ENCODE measurements at places on chromosomes 7 and 10.

DNA sequence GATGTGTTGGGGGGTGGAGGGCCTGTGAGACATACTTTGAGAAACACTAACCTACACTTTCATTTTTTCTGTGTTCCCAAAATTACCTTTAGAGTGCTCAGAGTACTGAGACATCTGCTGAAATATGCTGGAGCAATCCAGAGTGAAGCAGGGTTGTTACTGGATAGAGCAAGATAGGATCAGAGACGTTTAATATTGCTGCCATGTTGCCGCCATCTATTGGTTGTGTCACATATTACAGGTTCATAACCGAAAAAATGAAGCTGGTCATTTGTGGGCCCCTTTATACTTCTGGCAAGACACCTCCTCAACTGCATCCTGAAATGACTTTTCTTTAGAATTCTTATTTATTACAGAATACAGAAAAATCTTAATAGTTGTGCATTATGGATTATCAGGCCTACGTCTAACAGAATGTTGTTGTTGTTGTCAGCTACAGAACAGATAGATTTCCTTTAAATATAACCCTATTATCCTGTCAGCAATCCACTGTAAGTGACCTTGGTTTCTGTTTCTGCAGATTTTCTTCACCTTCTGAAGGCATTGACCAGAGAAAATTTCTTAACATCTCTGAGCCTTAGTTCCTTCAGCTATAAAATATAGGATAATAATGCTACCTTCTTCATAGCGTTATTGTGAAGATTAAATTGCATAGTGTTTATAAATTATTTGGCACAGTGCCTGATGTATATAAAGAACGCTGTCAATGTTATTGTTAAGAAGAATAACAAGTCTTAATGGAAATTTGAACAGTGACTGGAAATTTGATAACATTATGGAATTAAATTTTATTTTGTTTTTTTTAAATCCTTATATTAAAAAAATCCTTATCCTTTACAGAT lies 16.2 kb upstream of the DLD start:
- DNase-seq, result peak; percentile 64

GRCh38 chr10:112585960-112586359 lies 138.9 kb downstream of the VTI1A start:
- DNase-seq, result no peak

DNA sequence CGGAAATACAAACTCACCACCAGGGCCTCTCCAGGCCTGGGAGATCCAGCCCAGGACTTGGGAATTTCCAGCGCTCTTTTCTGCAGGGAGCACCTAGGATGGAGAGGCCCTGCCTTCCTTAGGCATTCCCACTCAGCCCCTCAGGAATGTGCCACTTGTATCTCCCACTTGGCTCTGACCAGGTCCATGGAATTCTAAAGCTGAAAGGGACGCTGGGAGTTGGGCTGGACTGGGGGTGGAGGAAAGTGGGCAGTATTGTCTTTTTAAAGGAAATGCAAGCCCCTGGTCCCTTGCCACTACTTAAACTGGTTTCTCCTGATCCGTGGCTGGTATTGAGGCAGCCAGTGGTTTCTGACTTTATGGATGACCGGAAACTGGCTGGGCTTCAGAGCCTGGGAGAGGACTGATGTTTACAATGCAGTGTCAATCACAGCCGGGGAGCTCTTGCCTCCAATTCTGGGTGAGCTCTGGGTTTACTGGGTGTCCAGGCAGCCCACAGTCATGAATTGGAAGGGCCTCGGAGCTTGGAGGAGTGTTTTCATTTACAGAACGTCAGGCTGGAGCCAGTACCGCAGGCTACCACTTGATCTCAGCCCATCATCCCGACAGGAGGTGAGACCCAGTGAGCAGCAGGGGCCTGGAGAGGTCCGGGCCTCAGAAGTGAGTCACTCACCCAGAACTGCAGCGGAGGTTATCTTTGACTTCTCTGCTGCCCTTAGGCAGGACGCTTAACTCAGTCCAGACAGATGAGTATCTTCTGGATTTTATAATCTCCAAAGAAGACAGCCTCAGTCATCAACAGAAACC lies 27.3 kb downstream of the AGAP3 start:
- DNase-seq, result peak; percentile 63

- no peak for DNase-seq
Observed at GRCh38 chr7:101781439-101781838, 36.0 kb upstream of the CUX1 start.

DNA sequence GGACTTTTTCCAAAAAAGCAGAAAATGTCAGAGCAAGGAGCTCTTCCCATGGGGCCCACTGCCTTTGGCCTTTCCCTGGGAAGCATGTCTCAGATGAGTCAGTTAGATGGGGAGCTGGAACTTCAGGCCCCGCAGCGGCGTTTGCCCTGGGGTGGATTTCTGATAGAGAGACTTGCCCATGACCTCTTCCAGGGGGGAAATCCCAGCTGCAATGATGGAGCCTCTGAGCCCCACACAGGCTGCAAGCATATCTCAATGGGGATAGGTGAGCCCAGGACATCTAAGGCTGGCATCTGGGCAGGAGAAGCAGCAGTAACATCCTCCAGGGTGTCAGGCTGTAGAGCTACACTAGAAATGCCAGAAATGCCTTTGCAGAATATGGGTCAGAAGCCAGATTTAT lies 269.2 kb upstream of the TCERG1L start:
- no peak for DNase-seq

- DNase-seq, result no peak
Observed at GRCh38 chr7:119802147-119802546, 470.8 kb upstream of the KCND2 start.

- no peak for DNase-seq
Observed at GRCh38 chr7:22137466-22137865, 191.8 kb upstream of the CDCA7L start.

DNA sequence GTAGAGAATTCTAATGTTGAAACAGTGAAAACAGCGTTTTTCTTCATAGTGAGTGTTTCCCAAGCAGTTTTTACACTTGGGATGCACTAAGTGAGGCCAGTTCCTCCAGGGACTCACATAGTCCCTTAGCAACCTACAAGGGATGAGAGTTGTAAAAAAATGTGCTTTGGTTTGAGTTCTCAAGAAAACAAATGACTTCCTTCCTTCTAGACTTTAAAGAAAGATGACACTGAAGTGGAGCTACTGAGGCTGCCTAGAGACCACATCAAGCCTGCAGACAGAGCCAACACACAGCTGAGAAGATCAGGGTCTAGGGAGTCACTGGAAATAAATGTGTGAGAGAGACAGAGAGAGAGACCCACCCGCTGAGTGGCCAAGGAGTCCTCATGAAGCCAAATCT lies 264.4 kb downstream of the TNS3 start:
- no peak for DNase-seq

DNA sequence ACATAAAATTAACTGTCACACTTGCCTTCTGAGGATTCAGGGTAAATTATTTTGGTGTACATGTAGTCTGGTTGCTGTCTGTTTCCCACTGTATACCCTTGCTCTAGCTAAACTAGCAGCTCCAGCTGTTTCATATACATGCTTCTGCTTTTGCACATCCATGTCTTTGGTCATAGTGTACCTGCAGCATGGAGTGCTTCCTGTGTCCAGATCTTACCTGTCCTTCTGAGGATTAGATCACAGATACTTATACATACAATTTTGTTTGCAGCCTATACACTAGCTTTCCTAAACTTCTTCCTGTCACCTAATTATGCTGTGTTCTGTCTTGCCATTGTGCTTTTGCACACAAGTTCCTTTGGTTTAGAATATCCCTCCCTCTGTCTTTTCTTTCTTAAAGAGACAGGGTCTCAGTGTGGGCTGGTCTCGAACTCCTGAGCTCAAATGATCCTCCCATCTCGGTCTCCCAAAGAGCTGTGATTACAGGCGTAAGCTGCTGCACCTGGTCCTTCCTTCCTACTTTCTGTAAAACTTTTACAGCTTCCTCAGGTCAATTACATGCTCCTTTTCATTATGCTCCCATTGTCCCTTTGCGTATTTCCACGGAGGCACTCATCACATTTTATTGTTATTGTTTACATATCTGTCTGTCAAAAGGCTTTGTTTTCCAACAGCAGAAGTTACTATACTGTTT lies 33.8 kb downstream of the TPST1 start:
- no peak for DNase-seq

- DNase-seq, result no peak
Observed at GRCh38 chr10:10295537-10295936, 722.1 kb upstream of the CELF2 start.

GRCh38 chr7:107494315-107494751 lies 24.5 kb downstream of the GPR22 start:
- DNase-seq, result no peak

Data from HEK293T (cell line).